ENCODE measurements at places on chromosomes 7 and 10.

- DNase-seq = no peak
These were observed 445 bp upstream of the ATRNL1 start for GRCh38 chr10:115092555-115093285.

DNA sequence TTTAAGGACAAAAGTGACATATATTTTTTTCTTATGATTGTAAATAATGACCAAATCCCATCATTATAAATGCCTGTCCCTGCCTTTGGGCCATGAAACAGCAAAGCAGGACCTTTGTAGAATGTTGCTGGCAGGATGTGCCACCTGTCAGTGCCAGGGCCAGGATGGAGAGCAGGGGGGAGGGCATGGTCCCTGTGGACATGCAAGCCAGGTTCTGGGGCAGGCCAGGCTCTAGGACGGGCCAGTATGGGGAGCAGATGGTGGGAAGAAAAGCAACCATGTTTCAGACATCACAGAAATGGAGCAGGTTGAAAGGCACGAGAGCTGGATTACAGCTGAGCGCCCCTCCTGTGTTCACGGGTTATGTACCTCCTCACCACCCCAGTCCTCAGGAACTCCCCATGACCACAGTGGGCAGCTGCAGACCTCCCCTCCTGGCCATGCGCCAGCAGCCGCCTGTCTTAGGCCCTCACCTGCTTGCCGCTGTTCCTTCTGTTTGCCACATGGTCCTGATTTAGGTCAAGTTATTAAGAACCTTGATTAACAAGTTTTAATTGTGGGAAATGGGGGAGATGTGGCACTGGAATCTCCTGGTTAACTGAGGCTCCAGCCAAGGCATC lies 210.4 kb downstream of the PAXIP1 start:
- DNase-seq = no peak

DNA sequence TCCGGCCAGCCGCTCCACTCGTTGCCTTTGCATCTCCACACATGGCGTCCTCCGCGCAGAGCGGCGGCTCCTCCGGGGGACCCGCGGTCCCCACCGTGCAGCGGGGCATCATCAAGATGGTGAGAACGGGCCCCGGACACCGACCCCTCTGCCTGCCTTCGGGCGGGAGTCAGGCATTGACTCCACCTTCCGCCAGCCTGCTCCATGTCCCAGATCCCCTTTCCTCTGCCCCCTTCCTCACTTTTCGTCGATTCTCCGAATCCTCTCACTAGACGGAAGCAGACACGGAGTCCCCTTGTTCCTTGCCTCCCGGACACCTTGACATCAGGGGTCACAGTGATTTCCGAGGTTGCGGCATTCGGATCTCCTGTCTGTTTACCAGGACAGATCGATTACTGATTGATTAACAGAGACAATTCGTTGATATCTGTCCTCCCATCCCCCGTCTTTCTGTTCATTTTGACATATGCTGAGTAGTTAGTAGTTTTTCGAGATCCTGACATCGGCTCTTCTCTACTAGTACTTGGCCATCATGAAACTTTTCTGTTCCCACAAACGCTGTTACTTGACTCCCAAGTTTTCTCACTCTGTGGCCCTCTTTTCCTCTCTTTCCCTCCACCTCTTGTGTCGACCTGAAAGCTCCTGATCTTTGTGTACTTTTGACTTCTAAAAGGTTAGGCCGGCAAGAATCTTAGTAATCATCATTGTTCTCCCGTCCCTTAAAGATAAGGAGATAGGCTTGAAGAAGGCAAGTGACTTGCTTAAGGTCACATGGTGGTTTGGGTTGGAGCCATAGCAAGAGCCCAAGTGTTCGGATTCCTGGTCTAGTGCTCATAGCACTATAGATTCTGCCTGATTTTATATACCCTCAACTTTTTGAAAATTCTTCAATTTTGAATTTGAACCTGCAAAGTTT lies 597 bp downstream of the SND1 start:
- no peak for DNase-seq

DNA sequence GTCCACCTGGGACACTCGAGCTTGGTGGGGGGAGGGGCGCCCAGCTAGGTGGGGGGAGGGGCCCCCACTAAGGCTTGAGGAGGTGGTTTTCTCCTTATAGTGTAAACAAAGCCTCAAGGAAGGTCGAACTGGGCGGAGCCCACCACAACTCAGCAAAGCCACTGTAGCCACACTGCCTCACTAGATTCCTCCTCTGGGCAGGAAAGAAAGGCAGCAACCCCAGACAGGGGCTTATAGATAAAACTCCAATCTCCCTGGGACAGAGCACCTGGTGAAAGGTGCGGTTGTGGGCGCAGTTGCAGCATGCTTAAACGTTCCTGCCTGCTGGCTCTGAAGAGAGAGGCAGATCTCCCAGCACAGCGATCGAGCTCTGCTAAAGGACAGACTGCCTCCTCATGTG lies 133.1 kb downstream of the SNX13 start:
- no peak for DNase-seq

GRCh38 chr10:63667596-63668480 lies 146.6 kb downstream of the REEP3 start:
- DNase-seq = no peak

GRCh38 chr7:65235586-65235985 lies 138.1 kb upstream of the ZNF92 start:
- DNase-seq = no peak

GRCh38 chr7:38902449-38902848 lies 6.5 kb downstream of the VPS41 start:
- no peak for DNase-seq

DNA sequence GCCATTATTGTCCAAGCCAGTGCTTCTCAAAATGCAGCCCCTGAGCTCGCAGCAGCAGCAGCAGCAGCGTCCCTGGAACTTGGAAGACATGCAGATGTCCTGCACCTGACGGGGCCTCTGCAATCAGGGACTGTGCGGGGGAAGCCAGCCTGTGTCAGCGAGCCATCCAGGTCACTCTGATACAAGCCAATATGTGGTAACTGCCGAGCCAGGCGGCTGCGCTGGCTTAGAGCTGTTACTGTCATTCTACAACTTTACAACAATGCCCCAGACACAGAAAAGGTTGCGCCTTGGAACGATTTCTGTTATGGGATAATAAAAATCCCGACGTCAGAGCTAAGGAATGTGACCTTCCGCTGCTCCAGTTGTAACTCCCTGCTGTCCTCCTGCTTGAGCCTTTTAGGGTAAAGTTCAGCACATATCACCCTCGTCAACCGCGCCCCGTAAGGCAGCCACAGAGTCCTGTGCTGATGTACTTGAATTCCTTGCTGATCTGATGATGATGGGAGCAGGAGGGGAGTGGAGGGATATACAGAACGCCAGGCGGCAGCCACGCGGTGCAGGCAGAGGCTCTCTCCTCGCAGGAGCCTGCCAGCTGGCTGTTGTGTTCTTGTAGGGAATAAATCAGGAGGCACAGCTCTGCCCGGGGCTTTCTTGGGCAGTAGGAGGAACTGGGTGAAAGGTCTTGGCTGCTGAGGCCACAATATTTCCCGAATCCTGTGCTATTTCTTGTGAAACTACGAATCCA lies 20.0 kb upstream of the CRYGN start:
- peak; percentile 12 for DNase-seq

- DNase-seq = no peak
These were observed 5.7 kb upstream of the TNRC18 start for GRCh38 chr7:5429253-5429856.

GRCh38 chr10:21205328-21205727 lies 308.2 kb upstream of the NEBL start:
- DNase-seq = no peak

DNA sequence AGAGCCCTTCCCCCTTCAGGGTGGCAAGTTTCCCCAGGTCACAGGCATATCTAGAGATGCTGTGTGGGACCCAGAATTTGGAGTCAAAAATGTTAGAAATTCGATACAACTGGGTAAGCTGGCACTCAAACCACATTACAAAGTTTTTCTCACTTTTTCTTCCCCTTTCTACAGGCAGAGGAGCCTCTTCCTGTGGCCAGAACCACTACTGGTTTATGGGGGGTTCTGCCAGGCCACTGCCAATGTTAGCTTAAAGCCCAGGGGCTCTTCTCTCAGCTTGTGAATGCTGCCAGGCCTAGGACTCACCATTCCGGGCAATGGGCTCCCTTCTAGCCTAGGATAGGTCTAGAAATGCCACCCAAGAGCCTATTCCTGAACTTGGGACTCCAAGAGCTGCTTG lies 617.9 kb upstream of the PHF14 start:
- no peak for DNase-seq

DNA sequence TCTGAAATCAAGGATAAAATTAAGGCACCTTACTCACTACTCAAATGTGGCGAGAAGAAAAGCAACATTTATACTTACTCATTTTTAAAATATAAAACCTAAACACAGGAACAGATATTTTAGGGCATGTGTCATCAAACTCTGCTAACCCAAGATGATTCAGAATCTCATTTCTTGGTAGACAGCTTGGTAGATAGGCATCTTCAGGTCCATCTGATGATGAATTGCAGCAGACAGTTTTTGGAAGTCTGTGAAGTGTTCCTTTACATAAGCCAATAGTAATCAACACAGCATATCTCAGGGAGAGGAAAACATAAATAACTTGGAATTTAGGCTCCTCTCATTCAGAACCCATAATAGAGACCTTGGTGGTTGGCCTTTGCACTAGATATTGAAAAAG lies 3.4 kb downstream of the HIPK2 start:
- DNase-seq = no peak

DNA sequence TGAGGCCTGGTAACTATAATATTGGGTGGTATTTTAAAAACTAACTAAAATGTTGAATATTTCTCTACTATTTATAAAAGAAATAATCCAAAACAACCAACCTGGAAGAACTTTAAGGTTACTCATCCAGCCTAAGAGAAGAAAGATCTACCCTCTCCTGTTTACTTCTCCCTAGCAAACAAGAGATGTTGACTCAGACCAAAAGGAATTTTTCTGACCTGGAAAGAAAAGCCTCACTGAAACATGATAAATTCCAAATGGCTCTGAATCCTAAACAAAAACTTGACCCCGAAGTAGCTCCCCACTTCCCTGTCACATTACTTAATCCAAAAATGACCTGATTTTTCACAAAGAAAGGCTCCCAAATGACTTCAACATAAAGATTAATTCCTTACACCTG lies 101.2 kb downstream of the PARD3 start:
- DNase-seq = no peak

DNA sequence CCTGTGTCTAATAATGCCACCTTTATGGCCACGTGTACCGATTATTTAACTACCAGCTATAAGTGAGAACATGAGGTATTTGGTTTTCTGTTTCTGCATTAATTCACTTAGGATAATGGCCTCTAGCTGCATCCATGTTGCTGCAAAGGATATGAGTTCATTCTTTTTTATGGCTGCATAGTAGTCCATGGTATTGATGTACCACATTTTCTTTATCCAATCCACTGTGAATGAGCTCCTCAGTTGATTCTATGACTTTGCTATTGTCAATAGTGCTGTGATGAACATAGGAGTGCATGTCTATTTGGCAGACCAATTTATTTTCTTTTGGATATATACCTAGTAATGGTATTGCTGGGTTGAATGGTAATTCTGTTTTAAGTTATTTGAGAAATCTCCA lies 96.4 kb downstream of the SLC25A40 start:
- DNase-seq = no peak

DNA sequence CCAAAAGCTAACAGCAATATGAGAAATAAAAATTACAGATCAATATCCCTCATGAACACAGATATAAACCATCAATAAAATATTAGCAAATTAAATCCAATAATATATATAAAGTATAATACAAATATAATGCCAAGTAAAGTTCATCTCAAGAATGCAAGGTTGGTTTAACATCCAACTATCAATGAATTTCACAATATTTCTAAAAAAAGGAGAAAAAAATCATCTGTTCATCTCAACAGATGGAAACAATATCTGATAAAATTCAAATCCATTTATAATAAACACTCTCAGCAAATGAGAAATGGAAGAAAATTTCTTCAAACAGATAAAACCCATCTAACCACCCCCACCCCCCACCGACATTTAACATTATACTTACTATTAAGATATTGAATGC lies 86.9 kb downstream of the SIRT1 start:
- DNase-seq = no peak

- no peak for DNase-seq
These were observed 35.0 kb upstream of the EIF4H start for GRCh38 chr7:74138945-74139843.
